T follicular helper cell (primary cell): ENCODE measurements at places on chromosomes 16 and 17.
A peak's percentile ranks its signal among the peaks of the same experiment; 100 is the strongest.

DNA sequence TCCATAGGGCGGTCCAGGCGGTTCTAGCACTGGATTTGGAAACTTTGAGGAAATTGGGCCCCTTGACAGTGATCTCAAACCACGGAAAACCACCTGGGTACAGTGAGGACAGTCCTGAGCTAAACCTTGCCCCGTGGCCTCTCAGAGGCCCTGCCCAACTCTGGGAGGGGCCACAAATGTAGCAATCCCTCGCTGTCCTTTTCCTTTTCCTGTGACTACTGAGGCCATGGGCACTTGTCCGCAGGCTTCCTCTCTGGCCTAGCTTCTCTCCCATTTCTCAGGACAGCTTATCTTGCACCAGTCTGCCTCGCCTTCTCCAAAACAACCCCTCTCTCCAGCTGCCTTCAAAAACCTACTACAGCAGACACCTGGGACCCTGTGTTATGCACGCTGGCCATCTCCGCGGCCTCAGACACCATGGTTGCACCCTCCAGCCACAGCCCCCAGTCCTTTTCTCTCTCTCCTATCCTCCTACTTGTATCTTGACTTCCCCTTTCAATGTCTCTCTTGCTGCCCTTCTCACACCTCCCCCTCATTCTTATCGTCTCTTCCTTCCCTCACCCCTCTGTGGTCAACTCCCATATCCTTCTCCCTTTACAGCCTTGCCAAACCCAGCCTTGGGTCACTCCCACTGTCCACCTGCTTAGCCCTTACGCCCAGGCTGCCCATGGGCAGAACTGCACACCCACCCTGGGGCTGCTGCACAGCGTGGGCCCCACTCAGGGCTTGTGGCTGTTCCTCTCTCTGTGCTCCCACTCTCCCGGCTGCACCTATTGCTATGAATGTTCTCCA lies 7.6 kb downstream of the SCPEP1 start:
- DNase-seq, result no peak

- peak; percentile 54 for DNase-seq
Observed at GRCh38 chr17:50149417-50150353, 792 bp downstream of the PPP1R9B start.

DNA sequence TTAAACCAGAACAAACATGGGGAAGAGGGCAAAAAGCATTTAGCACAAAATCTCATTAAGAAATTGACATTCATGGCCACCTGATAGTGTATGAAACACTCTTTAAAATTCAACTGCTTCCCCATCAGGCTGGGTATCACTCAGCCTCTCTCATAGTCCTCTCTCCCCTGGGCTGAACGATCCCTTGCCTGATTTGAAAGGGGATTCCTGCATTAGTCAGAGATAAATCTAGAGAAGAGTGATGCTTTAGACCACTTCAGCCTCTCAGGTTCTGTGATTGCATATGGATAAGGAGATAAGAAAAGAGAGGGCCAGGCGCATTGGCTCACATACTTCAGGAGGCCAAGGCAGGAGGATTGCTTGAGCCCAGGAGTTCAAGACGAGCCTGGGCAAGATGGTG lies 280.0 kb downstream of the SOX9 start:
- no peak for DNase-seq

DNA sequence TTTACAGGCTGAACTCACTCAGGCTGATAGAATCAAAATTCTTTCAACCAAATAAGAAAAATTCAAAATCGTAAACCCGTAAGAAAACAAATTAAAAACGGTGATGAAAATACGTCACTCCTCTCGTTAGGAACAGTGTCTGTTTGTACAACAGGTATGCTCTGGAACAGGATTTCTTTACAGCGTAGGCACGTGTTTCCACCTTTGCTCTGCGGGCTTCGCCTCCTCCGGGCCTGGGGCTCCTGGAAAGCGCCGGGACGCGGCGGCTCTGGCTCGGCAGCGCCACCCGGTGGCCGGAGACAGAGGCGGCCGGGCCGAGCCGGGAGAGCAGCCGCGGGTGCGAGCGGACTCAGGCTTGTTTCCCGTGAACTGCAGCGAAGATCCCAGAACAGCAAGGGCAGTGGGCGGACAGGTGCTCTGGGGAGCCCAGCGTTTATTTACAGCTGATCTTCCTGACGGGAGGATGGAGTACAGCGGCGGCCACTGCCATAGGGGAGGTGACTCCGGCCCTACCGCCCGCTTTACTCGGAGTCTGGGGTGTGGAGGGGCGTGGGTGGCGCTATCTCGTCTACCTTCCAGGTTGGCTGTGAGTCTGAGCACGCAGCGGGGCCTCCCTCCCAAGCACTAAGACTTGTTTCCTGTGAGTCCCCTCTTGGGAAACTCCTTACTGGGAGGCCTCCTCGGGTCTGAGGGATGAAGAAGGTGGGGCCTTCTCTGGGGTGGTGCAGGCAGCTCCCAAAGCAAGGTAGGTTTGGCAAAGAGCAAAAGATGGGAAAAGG lies 40.5 kb upstream of the ATP2A3 start:
- DNase-seq, result peak; percentile 44

- DNase-seq, result no peak
Observed at GRCh38 chr16:76780556-76780955, 410.4 kb upstream of the MON1B start.

DNA sequence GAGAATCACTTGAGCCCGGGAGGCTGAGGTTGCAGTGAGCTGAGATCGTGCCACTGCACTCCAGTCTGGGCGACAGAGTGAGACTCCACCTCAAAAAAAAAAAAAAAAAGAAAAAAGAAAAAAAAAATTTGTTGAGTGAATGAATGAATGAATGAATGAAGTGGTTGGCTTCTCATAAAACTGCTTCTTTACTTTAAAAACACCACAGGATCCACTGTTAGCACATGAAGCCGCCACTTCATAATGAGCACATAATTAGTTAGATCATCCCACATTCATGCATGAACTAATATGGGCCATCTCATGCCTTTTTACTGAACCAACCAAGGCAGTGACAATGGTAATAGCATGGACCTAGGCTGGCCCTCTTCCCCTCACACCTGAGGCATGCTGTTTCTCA lies 135.0 kb upstream of the XYLT1 start:
- no peak for DNase-seq
